Mucosa of gallbladder (tissue), 1 donor: ENCODE measurements at places on chromosomes 1 and 21.
A peak's percentile ranks its signal among the peaks of the same experiment; 100 is the strongest.

GRCh38 chr1:114510274-114511031, 550 bp downstream of the TRIM33 start:
- DNase-seq, result peak; percentile 23

GRCh38 chr1:115432061-115432460, 94.0 kb upstream of the NGF start:
- DNase-seq, result peak; percentile 49

GRCh38 chr1:108963052-108963686, at the start of gene CLCC1:
Gene CLCC1 (minus strand): TSS chr1:108963484. CDS start chr1:108950437, 13,047 bp downstream.
- DNase-seq, result peak; percentile 93

DNA sequence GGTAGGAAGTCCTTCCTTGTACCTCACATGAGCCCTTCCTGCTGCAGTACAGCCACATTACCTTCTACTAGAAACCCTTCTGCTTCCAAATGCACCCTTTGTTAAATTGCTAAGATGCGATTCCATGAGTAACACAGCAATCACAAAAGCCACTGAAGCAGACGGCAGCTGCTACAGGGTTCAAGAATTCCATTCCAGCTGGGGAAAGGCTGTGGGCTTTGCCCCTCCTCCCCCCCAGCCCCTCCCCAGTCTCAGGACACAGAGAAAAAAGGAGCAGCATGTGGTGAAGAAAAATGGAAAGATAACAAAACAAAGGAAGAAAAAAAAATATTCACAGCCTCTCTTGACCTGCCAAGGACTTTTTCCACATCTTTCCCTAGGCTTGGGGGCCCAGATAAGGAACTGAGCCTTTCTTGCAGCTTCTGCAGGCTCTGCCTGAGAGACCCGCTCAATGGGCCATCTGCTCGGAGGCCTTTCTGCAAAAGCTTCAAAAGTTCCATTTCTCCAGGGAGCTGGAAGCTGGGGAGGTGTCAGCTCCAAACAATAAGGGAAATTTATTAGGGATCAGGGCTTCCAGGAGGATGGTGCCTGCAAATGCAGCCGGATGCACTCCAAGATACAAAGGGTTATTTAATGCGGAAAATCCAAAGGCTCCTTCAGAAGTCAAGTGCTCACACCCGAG, 72.1 kb downstream of the SYT2 start:
- no peak for DNase-seq

DNA sequence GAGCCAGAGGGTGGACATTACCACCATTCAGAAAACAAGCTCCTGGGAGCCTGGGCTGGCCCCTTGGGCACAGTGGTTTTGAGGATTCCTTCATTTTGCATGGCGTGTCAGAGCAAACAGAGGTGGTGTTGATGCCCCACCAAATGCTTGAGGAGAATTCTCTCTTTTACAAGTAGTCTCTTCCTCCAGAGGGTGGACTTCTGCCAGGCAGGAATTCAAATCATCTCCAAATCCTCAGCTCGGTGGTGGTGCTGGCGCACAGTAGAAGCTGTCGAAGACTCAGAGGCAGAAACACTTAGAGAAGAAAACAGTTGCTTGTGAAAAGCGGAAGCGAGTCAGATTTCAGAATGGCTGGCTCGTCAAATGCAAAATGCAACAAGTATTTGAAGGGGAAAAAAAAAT, 3.4 kb upstream of the CHI3L1 start:
- DNase-seq, result no peak

DNA sequence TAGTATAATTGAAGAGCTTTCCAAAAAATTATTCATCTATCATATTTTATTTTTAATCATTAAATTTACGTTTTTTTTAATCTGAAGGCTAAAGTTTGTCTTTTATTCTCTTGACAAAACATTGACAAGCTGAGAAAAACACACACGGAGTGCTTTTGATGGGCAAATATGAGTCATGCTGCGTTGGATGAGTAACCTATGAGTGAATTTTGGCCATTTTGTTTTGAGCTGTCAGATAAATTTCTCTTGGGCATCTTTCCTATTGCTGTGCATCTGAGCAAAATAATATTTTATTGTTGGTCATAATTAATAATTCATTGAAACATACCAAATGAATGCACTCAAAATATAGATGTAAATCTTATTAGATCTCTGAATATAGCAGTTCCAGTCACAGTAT, 1144.1 kb upstream of the ADGRL2 start:
- no peak for DNase-seq

DNA sequence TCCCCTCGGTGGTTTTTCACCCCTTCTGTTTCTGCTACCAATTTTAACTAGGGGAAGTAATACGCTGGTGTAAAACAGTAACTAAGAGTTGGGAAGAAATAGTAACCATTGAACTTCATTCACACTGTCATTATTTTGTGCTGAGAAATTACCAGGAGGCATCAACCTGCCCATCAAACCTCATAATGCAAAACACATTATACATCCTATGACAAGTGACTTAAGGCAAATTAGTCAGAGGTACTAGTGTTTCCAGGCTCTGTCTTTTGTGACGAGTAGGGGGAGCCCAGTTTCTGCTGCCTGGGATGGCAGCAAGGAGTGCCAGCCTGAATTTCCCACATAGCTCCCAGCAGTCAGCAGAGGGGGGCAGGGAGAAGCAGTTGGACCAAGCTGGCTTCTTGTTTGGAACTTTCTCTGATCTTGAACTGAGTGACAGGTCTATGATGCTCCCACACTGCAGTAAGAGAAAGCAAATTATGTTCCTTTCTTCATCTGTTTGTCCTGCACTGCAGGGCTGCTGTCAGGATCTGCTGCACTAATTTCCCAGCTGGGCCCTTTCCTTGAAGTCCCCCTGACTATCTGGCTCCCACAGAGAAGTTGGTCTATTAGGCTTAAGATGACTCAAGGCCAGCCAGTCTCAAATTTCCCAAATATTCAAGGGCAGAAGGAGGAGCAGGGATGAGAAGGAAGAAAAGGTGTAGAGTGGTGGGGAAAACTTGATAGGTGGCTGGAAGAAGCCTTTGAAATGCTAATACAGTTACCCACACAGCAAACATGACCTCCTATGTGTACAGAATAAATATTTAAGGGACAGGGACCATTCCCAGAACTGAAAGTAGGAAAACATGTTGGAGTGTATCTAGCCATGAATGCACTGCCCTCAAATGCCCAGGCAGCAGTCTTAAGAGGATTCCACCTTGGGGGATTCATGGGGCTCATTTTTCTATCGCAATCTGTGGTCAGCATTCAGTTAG, 322.8 kb downstream of the SEC16B start:
- DNase-seq, result no peak

- DNase-seq, result no peak
Observed at GRCh38 chr1:221462345-221462744, 279.5 kb downstream of the DUSP10 start.

- peak; percentile 51 for DNase-seq
Observed at GRCh38 chr1:235069577-235070563, 58.8 kb downstream of the TOMM20 start.

DNA sequence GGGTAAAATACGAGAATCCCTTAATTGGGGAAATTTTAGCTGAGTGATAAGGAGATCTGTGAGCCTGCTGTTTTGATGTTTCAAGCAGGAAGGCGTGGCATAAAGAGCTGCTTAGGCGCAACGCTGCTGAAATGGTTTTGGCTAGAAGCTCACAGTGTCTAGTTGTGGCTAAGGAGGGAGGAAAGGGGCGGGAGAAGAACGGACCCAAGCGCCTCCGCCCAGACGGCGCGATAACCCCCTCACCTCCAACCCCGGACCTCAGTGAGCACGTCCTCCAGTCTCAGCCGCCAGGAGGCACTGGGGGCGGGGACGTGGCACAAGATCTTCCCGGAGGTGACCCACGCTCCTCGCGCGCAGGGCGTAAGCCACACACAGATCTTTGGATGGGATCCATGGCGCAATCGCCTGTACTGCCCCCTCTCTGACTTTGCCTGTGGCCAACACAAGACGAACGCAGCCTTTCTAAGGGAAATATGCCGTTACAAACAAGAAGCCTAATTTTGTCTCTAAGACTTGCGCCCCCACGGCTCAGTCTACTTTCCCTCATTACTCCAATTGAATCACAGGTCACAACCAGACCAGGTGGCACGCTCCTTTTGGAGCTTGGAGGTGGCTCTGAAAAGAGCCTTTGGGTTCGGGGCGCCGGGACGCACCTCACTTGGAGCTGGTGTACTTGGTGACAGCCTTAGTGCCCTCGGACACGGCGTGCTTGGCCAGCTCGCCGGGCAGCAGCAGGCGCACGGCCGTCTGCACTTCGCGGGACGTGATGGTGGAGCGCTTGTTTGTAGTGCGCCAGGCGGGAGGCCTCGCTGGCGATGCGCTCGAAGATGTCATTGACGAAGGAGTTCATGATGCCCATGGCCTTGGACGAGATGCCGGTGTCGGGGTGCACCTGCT, 23.4 kb upstream of the RNF187 start:
- DNase-seq, result no peak

GRCh38 chr1:53508991-53509666, 49.9 kb downstream of the DMRTB1 start:
- no peak for DNase-seq

- DNase-seq, result no peak
Observed at GRCh38 chr1:232625319-232625868, 4.5 kb downstream of the SIPA1L2 start.

- DNase-seq, result no peak
Observed at GRCh38 chr1:78650114-78650660, 556 bp downstream of the IFI44 start.

- no peak for DNase-seq
Observed at GRCh38 chr1:41493117-41493536, 8.6 kb upstream of the EDN2 start.

DNA sequence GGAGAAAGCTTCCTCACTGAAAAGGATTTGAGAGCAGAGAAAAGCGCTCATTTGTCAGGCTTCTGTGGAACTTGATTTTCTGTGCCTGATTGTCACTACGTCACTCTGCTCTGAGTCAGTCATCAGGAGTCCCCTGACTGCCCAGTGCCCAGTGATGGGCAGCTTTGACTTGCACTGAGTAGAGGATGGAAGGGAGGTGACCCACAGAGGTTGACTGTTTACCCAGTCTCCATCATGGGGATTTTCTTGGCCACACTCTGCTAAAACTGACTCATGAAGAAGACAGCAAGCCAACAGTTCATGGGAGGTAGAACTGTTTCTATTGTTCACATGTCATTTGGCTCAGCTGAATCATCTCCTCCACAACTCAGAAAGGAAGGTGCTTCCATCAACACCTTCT, 82.1 kb upstream of the DUSP10 start:
- no peak for DNase-seq

DNA sequence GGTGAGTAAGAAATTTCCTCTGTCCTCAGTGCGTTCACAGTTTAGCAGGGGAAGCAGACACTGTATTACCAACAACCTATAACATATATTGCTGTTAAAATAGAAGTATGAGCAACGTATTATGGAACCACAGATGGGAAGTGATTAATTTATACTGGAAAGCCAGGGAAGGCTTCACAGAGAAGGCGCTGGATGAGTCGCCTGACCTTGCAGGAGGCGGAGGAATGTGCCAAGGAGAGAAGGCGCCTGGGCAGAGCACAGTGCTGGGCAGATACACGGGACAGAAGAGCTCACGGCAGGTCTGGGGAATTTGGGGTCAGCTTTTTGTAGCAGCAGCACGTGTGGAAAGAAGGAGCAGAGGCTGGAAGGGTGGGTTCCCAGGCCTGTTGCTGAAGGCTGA, 116.3 kb downstream of the DHRS3 start:
- no peak for DNase-seq

DNA sequence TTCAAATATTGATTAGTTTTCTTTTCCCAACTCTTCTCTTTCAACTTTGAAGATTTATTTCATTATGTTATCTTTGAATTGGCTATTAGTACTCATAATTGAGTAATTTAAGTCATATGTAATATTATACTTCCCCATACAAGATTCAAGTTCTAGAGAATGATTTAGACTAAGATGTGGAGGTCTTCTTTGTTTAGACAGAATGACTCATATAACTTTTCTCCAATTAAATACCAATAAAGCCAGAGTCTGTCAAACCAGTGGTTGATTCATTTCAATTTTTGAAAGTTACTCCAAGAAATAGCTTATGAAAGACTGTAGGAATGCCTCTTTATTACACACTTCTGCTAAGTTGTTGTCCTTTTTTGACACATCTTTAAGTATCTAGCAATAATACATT, 115.8 kb upstream of the SLC35F3 start:
- no peak for DNase-seq

DNA sequence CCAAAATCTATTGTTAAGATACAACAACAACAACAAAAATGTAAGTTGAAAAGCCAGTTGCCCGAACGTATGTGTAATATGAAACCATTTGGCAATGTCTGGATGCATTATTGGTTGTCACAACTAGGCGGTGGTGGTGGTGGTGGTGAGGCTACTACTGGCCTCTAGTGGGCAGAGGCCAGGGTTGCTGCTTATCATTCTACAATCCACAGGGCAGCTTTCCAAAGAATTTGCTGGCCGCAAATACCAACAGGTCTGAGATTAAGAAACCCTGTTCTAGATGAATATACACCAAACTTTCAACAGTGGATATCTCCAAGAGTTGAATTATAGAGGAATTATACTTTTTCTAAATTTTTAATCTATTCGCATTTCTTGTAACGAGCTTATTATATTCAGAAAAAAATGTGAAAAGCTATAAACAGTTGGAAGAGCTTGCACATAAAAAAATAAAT, 26.8 kb upstream of the ZNF697 start:
- DNase-seq, result peak; percentile 60

DNA sequence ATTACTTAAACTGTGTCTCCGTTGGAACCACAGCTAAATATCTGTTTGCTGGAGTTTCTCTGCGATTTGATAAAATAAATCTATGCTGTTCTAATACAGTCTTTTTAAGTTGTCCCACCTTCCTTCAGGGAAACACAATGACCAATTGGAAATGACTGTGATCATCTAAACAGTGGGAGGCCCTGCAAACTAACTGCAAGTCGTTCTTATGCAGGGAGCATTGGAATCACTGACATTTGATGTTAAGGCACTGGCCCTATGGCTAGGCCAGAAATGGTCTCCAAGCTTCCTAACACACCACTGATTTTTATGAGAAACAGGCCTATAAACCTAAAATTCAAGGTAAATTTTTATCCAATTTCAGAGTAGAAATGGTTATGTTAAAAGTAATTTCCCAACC, 645.2 kb downstream of the LMO4 start:
- DNase-seq, result no peak

DNA sequence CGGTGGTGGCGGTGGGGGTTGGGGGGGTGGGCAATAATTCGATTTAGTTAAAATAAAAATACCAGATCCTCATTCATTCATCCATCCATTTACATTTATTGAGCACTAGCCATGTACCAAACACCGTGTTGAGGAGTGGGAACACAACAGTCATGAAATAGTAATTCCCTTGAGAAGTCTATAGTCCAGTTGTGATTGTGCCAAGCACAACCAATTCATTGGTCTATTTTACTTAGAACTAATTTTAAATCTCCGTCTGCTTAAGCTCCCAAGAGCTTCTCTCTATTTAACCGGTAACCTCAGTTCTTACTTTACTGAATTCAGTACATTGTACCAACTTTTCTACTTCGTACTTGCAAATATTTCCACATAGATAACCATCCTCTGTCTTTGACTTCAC, 38.4 kb downstream of the WARS2 start:
- no peak for DNase-seq
